ENCODE measurements at places on chromosomes 2 and 18. TPM values are rescaled to one million over a fixed set of nuclear protein-coding genes. Genes with fewer than 3 reads are reported as not detected.

IL1R2 gene
- 0.66 TPM for total RNA-seq

RFTN2 gene
- 25.6 TPM for total RNA-seq

HK2 gene
- 47.7 TPM for total RNA-seq

COL3A1 gene
- 1,561 TPM for total RNA-seq
